NCI-H1694 (cell line): ENCODE measurements at places on chromosomes 11 and 22.

DNA sequence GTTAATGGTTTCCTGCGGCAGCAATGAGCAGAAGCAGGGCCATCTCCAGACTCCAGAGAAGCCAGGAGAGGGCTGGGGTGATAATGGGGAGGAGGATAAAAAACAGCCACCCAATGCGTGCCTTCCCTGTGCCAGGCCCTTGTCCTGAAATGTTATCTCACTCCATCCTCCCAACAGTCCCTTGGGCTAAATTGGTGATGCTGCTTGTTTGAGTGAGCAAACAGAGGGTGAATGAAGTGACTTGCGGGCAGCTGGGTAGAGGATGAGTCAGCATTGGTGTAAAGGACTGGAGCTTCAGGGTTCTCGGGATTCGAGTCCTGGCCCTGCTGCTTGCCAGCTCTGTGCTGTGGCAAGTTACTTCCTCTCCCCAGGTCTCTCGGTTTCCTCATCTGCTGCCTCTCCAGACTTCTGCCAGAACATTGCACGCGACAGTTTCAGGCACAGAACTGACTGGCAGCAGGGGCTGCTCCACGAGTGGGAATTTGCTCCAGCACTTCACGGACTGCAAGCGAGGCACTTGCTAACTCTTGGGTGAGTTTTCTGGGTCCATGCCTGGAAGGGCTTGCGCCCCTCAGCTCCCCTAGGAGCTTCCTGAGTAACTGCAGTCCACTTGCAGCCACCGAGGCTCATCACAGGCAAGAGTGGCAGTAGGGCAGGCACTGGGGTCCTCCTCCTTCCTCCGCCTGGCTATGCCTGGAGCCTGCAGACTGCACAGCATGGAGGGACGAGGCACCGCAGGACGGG lies at the start of gene P2RY6:
Gene P2RY6 (plus strand): TSS at position 403 of the 744 bp plus-strand sequence. CDS start 24,181 bp downstream, outside the sequence.
- no peak for DNase-seq

DNA sequence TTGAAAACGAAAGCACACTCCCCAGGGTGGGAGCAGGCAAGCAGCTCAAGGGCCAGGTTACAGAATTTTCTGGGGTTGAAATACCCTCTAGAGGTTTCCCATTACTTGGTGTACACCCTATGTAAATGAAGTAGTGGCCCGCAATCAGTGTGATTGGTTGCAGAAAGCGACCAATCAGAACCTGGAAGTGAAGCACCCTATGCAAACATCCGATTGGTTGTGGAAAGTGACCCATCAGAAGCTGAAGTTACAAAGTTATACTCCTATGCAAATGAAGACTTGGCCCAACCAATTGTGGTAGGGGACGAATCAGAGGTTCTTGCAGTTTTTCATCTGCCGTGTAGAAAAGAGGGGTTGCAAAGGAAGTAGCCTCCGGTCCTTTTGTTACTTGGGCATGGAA lies 19.2 kb downstream of the PRR5 start:
- DNase-seq = no peak

GRCh38 chr11:14336507-14337503 lies 22.2 kb downstream of the RRAS2 start:
- DNase-seq = no peak

- DNase-seq = peak; percentile 75
Measured at GRCh38 chr11:114162719-114163123, 103.2 kb downstream of the ZBTB16 start.

GRCh38 chr11:134556186-134556585 lies 144.1 kb upstream of the B3GAT1 start:
- DNase-seq = no peak

DNA sequence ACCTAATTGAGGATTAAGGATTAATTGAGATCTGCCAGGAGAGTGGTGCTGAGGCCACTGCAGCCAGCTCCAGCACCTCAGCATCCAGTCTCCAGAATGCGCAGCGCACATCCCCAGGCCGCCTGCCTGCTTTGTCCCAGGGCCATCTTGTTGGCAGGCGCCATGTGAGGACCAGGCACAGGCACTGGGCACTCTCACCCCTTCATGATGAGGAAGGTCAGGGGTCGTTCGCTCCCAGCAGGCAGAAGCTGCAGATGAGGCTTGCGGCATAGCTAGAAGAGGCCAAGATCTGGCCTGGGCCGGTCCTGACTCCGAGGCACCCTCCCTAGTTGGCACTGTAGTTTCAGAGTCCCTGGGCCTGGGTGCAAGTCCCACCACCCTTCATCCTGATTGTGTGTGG lies 6.4 kb downstream of the CABP2 start:
- no peak for DNase-seq

DNA sequence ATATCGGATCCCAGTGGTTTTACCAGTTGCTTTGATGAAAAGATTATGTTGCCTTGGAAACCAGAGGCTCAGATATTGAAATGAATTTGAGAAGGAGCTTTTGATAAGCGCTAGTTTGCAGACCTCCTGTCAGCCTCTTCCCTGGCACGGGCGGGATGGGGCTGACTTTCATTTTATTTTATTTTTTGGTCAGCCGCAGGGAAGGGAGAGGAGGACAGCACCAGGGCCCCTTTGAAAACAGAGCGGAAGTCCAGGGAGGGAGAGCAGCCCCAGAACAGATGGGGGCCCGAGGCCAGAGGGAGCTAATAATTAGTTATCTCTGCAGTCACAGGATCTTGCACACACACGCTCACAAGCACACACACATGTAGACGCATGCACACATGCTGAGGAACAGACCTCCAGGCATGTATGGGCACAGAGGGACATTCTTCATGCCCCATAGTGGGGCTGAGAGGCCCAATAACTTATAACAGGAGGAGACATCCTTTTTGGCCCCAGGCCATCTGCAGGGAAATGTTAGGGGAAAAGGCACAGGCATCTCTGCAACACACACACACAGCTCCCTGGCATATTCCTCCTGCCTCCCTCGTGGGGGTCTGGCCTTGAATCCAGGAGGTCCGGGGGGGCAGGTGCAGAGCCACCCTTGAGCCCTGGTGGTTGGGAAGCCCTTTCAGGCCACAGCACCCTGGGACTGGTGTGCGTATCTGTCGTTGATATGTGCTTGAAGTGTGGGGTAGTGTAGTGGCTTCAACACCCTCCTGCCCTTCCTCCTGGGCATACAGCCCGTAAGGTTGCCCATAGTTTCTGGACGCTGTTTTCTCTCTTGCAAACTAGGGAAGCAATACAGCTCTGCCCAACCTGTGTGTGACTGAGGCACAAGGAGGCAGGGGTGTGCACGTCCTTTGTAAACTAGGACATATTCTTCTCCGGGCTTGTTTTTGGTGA lies 117.3 kb downstream of the CEP164 start:
- no peak for DNase-seq

- DNase-seq = no peak
Measured at GRCh38 chr11:100687054-100687629, at the start of gene ARHGAP42. TSS of gene ARHGAP42 (plus strand) at chr11:100687288. CDS start at chr11:100687679, 391 bp downstream.

GRCh38 chr11:106683435-106683834 lies 334.8 kb downstream of the GUCY1A2 start:
- DNase-seq = no peak

- no peak for DNase-seq
Measured at GRCh38 chr22:19981171-19981960, 35.3 kb downstream of the ARVCF start.

DNA sequence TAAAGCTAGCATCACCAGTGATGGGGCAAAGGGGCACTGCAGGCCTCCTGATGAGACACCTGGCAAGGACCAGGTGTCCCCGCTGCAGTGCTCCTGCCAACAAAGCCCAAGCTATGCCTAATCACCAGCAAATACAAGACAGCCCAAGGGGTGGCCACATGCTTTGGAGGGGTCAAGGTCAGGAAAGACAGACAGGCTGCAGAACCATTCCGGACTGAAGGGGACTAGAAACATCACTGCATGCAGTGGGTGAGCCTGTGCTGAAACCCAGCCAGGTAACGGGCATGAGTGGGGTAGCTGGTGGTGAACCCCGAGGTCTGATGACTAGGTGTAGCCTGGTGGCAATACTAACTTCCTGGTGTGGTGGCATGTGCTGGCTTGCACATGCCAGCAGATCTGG lies 111.1 kb downstream of the MED15 start:
- DNase-seq = no peak

- no peak for DNase-seq
Measured at GRCh38 chr22:32531931-32532819, 57.6 kb downstream of the FBXO7 start.

- DNase-seq = no peak
Measured at GRCh38 chr22:48888466-48889208, 939.0 kb downstream of the BRD1 start.

- DNase-seq = no peak
Measured at GRCh38 chr22:38828191-38828590, 15.6 kb downstream of the NPTXR start.

- no peak for DNase-seq
Measured at GRCh38 chr22:35966314-35967045, 62.1 kb downstream of the RBFOX2 start.

DNA sequence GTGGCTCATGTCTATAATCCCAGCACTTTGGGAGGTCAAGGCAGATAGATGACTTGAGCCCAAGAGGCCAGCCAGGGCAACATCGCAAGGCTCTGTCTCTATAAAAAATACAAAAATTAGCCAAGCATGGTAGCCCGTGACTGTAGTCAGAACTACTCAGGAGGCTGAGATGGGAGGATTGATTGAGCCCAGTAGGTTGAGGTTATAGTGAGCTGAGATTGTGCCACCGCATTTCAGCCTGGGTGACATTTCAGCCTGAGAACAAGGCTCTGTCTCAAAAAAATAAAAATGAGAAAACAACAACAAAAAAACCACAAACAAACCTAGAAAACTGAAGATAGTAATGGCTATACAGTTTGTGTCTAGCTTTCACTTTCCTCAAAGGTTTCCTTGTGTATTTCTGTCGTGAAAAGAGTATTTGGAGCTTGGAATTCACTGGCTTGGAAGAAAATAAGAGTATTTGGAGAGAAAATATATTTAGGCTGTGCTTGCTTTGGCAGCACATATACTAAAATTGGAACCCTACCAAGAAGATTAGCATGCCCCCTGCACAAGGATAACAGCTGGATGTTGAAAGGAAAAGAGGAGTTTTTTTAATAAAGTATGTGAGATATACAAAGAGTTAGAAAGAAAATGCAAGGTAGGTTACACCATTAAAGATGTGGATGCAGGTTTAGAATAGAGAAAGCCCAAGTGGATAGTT lies 3.9 kb upstream of the BIRC3 start:
- no peak for DNase-seq

- DNase-seq = no peak
Measured at GRCh38 chr22:27149921-27150543, 492.6 kb downstream of the MIAT start.

DNA sequence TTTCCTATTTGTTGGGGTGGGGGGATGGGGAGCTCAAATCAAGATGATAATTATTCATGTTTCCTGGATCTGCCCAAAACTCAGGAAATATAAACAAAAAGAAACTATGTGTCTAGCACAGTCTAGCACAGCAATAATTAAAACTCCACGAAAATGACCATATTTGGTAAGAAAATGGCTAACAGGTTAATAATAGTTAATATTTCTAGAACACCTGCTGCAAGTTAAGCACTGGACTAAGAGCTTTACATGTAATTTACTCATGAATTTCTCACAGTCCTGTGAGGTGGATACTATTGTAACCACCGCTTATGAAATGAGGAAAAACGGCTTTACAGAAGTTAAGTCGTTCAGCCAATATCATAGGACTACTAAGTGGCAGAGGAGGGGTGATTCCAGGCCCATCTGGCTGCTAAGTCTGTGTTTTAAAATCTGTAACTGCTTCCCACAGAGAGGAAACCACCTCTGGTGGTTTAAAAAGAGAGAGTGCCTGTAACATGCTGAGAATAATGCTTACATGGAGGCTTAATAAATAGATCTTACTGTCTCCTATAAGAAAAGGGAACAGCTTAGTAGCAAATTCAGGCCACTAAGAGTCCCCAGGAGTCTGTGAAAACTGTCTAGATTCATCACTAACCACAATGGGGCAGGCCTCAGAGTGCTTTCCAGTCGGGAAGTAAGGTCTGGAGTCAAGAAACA lies 11.0 kb upstream of the AMOTL1 start:
- DNase-seq = no peak

GRCh38 chr11:134663506-134664313 lies 251.7 kb upstream of the B3GAT1 start:
- no peak for DNase-seq

DNA sequence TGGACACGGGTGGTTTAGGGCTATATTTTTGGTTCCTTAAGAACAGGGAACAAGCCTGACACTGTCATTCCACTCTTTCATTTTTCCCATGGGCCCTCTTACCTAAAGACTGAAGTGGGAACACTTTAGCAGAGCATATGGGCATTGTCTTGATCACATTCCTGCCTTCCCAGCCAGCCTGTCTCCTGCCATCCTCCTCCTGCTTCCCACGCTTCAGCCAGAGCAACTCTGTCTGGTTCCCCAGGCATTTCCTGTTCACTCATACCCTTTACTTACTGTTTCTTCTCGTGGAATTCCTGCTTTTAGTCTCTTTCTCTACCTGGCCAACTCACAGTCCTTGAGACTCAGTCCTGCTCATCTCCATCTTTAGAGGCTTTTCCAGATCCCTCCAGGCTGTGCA lies 22.8 kb downstream of the MRPL16 start:
- DNase-seq = no peak

DNA sequence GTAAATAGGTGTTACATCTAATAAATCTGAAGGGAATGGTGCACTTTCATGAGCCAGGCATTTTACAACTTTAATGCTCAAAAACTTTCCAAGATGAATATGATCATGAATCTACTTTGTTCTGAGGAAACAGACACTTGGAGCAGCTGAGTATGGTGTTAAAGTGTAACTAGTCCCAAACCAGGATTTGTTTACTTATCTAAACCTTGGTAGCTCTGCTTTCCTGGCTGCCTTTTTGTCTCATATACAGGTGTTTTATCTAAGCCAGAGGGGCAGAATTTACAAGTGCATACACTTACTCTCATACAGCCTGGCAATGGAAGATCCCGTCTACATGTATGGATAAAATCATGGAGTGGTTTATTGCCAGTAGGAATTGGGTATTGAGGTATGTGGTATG lies 171.5 kb downstream of the FAT3 start:
- no peak for DNase-seq

DNA sequence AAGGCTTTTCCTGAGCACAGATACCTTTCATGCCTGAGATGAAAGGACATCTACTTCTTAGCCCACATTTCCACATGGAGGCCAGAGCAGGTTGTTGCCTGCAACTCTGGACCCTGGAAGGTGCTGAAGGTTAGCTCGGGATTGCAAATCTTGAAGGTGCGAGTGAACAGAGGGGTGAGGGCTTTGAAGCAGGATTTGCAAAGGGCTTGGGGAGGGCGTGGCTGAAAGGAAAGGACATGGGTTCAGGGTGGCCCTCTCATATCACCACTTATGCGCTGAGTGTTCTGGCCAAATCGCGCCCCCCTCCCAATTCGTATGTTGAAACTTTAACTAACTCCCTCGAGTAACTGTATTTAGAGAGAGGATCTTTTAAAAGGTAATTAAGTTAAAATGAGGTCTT lies 501.6 kb downstream of the MIAT start:
- DNase-seq = no peak

DNA sequence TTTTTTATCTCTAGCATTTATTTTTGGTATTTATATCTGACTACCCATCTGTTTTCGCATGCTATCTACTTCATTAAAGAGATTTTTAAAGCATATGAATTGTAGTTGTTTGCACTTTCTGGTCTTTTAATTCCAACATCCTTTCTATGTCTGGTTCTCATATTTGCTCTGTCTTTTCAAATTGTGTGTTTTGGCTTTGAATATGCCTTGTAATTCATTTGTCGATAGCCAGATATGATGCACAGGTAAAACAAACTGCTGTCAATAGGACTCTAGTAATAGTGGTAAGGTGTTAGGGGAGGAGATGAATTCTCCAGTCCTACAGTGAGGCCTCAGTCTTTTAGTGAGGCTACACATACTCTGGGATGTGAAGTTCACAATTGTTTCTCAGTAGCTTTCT lies 530.8 kb upstream of the CCDC179 start:
- no peak for DNase-seq
